Thymus (tissue), 14 donors: ENCODE measurements at places on chromosomes 12 and 14. TPM values are rescaled to one million over a fixed set of nuclear protein-coding genes. Genes with fewer than 3 reads are reported as not detected.

- no peak for DNase-seq
These were observed 194.1 kb downstream of the MON2 start for GRCh38 chr12:62660756-62661155.

DNA sequence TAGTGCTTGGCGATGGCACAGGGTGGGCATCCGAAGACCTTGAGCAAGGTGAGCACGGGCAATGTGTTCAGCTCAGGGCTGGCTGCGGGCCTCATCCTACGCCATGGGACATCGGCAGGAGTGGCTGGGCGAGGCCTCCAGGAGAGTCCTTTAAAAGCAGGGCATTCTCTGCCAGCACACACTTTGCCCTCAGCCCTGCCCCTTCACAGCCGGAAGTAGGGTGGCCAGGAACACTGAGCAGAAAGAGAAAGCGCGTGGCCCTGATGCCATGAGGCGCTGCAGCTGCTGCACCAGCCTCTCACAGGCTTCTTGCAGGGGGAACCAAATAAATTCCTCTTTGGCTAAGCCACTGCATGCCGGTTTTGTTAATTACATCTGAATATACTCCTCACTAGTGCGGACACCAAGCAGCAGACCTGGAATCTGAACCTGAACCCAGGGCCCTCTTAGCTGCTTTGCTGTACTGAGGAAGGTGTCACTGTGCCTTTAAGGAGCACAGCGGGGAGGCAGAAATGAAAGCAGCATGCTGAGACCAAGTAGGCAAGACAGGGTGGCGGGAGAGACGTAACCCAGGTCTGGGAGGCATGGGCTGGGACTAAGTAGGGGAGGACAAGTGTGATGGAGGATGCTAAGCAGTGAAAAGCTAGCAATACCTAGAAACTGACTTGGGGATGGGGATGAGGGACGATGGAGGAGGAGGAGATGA, 155.2 kb downstream of the TTC7B start:
- DNase-seq: no peak

- peak; percentile 23 for DNase-seq
These were observed 462 bp downstream of the KNTC1 start for GRCh38 chr12:122527478-122527944.

DNA sequence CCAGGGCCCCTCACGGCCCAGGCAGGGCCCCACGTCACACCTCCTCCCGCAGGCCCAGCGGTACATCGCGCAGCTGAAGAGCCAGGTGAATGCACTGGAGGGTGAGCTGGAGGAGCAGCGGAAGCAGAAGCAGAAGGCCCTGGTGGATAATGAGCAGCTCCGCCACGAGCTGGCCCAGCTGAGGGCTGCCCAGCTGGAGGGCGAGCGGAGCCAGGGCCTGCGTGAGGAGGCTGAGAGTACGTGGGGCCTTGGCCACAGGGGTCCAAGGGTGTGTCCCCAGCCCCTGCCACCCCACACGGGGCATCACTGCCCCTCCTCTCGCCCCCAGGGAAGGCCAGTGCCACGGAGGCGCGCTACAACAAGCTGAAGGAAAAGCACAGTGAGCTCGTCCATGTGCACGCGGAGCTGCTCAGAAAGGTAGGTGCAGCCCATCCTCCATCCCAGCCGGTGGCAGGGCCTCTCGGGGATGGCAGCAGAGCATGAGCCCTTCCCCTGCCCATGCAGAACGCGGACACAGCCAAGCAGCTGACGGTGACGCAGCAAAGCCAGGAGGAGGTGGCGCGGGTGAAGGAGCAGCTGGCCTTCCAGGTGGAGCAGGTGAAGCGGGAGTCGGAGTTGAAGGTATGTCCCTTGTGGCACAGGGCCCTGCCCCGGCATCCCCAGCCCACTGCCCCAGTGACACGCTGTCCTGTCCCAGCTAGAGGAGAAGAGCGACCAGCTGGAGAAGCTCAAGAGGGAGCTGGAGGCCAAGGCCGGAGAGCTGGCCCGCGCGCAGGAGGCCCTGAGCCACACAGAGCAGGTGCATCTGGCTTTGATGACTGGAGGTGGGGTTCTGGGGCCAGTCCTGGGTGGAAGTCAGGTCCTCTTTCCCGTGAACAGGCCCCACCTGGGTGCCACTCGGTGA, 20.9 kb downstream of the HIP1R start:
- no peak for DNase-seq

GRCh38 chr12:65868878-65869277, 44.6 kb downstream of the HMGA2 start:
- DNase-seq: no peak

DNA sequence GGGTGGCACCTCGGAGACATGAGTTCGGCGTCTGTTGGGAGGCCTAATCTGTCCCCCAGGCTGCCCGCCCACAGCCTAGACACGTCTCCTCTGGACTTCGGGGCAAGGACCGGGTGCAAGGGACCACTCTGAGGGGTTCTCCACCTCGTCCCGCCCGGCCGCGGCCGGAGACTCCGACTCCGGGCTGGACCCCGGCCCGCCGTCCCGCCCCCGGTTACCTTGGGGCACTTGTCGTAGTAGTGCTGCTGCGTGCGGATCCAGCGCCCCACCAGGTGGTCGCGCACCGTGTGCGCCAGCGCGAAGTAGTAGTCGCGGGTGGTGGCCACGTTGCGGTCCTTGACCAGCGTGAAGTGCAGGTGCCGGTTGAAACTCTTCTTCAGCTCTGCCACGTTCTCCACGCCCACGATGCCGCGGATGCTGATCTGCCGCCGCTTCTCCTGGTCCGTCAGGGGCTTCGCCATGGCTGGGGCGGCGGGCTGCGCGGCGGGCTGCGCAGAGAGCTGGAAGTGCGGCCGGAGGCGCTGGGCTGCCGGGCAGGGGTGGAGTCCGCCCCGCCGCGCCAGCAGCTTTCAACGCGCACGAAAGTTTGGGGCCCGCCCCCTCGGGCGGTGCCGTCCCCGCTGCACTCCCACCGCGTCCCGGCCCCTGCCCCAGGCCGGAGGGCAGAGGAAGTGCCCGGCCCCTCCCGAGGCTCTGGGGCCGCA, at the start of gene PYGL:
PYGL (minus strand) TSS at position 541 of the 704 bp plus-strand sequence; CDS start at position 461, 80 bp downstream.
- DNase-seq: no peak

DNA sequence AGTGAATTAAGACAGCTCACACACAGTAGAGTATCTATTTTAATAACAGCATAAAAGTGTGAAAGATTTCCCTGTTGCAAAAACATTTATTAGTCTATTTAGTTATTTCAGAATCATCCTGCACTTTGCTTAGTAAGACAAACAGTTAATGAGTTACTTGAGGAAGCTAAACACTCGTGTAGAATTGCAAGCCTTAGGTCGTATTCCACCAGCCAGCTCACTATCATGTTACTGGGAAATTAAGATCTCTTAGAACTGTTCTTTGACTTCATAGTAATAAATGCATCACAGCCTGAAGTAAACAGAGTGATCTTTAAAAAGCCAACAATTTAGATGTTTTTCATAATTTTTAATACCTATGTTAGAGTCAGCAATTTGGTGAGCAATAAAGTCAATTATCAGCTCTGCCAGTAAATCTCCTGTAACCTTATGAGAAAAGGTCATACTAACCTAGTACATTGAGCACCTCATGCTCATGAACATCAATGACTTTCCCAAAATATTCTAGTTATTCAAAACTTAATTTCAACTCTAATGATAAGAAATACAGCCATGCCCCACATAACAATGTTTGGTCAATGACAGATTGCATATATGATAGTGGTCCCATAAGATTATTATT, 26.7 kb upstream of the ETNK1 start:
- no peak for DNase-seq

- DNase-seq: no peak
These were observed 205.7 kb downstream of the ITPR2 start for GRCh38 chr12:26627335-26627734.

GRCh38 chr14:30993071-30993470, 32.4 kb upstream of the AP4S1 start:
- no peak for DNase-seq

- no peak for DNase-seq
These were observed 27.8 kb downstream of the TBX3 start for GRCh38 chr12:114655934-114656749.

Gene OTX2
- 0.14 TPM for total RNA-seq

Gene SSPN
- 4.0 TPM for total RNA-seq

Gene KSR2
- total RNA-seq: 0.09 TPM
